SK-N-SH (cell line): ENCODE measurements at places on chromosomes 12 and 14. TPM values are rescaled to one million over a fixed set of nuclear protein-coding genes. Genes with fewer than 3 reads are reported as not detected.

DNA sequence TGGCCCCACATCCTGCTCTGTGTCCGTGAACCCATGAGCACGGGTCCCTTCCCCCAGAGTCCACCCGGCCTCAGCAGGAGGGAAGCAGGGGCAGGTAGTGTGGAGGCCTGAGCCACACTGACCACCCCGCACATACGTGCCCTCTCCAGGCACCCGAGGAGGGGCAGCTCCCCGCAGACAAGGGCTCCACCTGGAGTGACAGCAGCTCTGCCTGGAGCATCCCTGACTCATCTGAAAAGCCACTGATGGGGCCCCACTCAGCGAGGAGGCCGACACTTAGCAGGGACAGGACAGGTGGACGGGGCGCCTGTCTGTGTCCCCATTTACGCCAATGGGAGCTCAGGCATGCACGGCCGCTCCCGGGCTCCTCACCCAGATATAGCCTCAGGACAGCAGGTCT is 237.6 kb upstream of the SFSWAP start:
- no peak for DNase-seq

GRCh38 chr12:95820096-95820703 is 29.6 kb upstream of the NTN4 start:
- peak; percentile 65 for DNase-seq

The LBHD2 gene
- not detected in 2 replicates for polyA plus RNA-seq

The ESYT1 gene
- 132 and 143 TPM in 2 replicates for polyA plus RNA-seq

- no peak for DNase-seq
Observed at GRCh38 chr12:66319266-66319954, 17.1 kb downstream of the HELB start.

GRCh38 chr12:12272869-12273268 is 6.0 kb upstream of the LRP6 start:
- no peak for DNase-seq
